K562 (cell line): ENCODE measurements at places on chromosomes 1 and 21.

GRCh38 chr1:172726740-172727139 is 67.8 kb downstream of the FASLG start:
- no peak overlapping the region for H3K4me3 ChIP-seq
- H3K27ac ChIP-seq, result no peak overlapping the region
- H3K36me3 ChIP-seq, result no peaks in the 10 kb centered on the region
- no peak for DNase-seq
- no peaks in the 10 kb centered on the region for H3K27me3 ChIP-seq

GRCh38 chr1:183461350-183461749 is 10.9 kb upstream of the SMG7 start:
- H3K36me3 ChIP-seq, result no peaks in the 10 kb centered on the region
- H3K27me3 ChIP-seq, result no peaks in the 10 kb centered on the region
- no peak overlapping the region for H3K27ac ChIP-seq
- no peaks in the 10 kb centered on the region for H3K4me1 ChIP-seq

DNA sequence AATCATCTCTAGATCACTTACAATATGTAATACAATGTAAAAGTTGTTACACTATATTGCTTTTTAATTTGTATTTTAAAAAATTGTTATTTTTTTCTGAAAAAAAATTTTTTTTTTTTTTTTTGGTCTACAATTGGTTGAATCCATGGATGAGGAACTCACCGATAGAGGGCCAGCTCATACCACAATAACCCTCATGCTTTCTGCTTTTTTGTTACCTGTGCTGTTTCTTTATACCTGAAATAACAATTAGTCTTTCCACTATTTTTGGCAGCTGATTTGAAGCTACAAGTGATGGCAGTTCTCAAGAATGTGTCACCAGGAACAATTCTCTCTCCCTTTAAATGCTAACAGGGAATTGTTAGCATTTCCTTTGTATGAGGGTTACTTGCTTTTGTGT is 12.0 kb downstream of the SMG7 start:
- no peak overlapping the region for H3K4me3 ChIP-seq
- H3K36me3 ChIP-seq, result peaks cover 10% of the 10 kb centered on the region; the same call in 2 of the 3 replicates
- H3K27ac ChIP-seq, result no peak overlapping the region

- no peak overlapping the region for H3K4me3 ChIP-seq
- H3K27ac ChIP-seq, result peak overlapping the region; percentile 7; the same call in 1 of the 3 replicates
- peaks cover 10% of the 10 kb centered on the region; the same call in 1 of the 3 replicates for H3K36me3 ChIP-seq
- no peaks in the 10 kb centered on the region for H3K27me3 ChIP-seq
- peaks cover 31% of the 10 kb centered on the region for H3K4me1 ChIP-seq
Observed at GRCh38 chr1:213054733-213055591, 3.9 kb downstream of the RPS6KC1 start.

- H3K27ac ChIP-seq, result no peak overlapping the region
- no peaks in the 10 kb centered on the region for H3K36me3 ChIP-seq
- DNase-seq, result peak; percentile 34
- no peaks in the 10 kb centered on the region for H3K4me1 ChIP-seq
- no peak overlapping the region for H3K4me3 ChIP-seq
Observed at GRCh38 chr1:111814642-111815041, 58.9 kb downstream of the DDX20 start.

GRCh38 chr1:112237983-112238545 is 157.9 kb upstream of the CTTNBP2NL start:
- no peak overlapping the region for H3K4me3 ChIP-seq
- H3K27ac ChIP-seq, result no peak overlapping the region
- H3K36me3 ChIP-seq, result no peaks in the 10 kb centered on the region
- no peaks in the 10 kb centered on the region for H3K4me1 ChIP-seq
- DNase-seq, result no peak
- no peaks in the 10 kb centered on the region for H3K27me3 ChIP-seq

GRCh38 chr1:42424201-42424600 is 31.6 kb downstream of the ZMYND12 start:
- H3K4me1 ChIP-seq, result no peaks in the 10 kb centered on the region
- no peaks in the 10 kb centered on the region for H3K36me3 ChIP-seq
- no peak overlapping the region for H3K4me3 ChIP-seq
- H3K27me3 ChIP-seq, result peaks cover 37% of the 10 kb centered on the region
- H3K27ac ChIP-seq, result no peak overlapping the region

DNA sequence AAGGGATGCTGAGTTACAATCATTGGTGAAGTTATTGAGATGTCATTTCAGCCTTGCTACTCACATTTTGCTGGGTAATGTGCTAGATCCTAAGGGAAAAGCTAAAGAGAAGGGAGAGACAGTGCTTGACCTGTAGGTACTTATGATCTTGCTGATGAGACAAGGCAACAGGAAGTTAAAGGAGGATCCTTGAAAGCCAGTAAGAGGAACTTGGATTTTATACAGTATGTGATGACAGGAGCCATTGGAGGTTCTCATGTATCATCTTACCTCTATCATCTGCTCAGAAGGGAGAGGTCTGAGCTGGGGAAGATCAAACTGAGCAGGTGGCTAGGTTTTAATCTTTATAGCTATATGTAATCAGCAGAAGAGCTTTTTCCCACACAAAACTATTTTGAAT is 6.3 kb downstream of the APOBEC4 start:
- H3K4me3 ChIP-seq, result no peak overlapping the region
- no peak for DNase-seq
- H3K4me1 ChIP-seq, result no peaks in the 10 kb centered on the region

GRCh38 chr21:44818640-44819011 is 764 bp upstream of the SUMO3 start:
- DNase-seq, result no peak
- peak overlapping the region; percentile 99 for H3K27ac ChIP-seq
- no peaks in the 10 kb centered on the region for H3K27me3 ChIP-seq
- peak overlapping the region; percentile 71 for H3K4me3 ChIP-seq
- H3K36me3 ChIP-seq, result peaks cover 8% of the 10 kb centered on the region; the same call in 2 of the 3 replicates

- peaks cover 38% of the 10 kb centered on the region for H3K4me1 ChIP-seq
- H3K36me3 ChIP-seq, result peaks cover 61% of the 10 kb centered on the region
- no peak overlapping the region for H3K4me3 ChIP-seq
- H3K27ac ChIP-seq, result no peak overlapping the region
- DNase-seq, result no peak
Observed at GRCh38 chr1:12201352-12202189, 28.3 kb upstream of the VPS13D start.

DNA sequence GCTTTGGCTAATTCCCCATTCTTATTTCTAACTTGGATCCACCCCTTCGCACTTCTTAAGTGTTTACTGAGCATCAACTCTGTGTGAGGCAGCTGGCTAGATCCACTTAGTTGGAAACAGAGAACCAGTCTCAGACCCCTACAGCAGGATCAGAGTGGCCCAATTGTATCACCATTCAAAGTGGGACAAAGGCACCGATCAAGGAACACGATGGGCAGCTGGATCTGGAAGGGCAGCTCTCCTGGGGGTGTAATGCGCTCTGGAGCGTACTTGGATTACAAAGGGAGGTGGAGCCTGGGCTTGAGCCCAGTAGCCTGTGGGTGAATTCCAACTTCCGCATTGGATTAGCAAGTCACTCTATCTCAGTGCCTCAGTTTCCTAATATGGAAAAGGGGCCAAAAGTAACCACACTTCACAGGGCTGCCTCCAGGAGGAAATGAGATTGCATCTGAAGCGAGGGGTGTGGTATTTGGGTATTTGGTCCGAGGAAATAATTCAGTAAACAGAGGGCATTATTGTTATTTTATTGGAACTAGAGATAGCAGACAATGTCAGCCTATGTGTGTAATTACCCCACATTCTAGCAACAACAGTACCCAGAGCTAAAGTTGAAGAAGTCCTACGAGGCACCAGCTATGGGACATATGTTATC is 11.9 kb downstream of the ECE1 start:
- no peaks in the 10 kb centered on the region for H3K36me3 ChIP-seq
- no peak overlapping the region for H3K27ac ChIP-seq
- peaks cover 9% of the 10 kb centered on the region; the same call in 2 of the 3 replicates for H3K4me1 ChIP-seq
- no peaks in the 10 kb centered on the region for H3K27me3 ChIP-seq
- H3K4me3 ChIP-seq, result no peak overlapping the region

DNA sequence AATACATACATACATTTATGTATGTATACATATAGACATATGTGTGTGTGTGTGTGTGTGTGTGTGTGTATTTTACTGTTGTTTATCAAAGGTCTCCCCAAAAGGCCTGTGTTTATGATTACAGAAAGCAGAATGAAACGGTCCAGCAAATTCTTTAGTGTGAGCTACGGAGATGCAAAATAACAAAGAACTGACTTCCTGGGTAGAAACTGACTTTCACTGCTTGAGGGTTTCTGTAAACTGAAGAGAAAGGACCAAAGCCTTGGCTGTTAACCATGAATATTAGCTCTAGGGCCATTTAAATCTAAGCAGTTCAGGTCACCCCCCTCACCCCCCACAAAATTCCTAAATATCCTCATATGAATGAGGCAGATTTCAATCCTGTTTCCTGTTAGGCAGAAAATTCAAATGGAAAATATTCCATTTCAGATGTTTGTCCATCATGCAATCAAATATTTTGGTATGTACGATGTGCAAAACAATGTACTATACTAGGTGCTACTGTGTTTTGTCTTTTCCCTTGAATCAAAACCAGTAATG is 213.2 kb downstream of the TGFB2 start:
- H3K27ac ChIP-seq, result no peak overlapping the region
- DNase-seq, result no peak
- no peaks in the 10 kb centered on the region for H3K27me3 ChIP-seq
- H3K36me3 ChIP-seq, result no peaks in the 10 kb centered on the region

GRCh38 chr1:183463566-183463965 is 8.7 kb upstream of the SMG7 start:
- no peaks in the 10 kb centered on the region for H3K4me1 ChIP-seq
- no peak for DNase-seq
- no peaks in the 10 kb centered on the region for H3K36me3 ChIP-seq

DNA sequence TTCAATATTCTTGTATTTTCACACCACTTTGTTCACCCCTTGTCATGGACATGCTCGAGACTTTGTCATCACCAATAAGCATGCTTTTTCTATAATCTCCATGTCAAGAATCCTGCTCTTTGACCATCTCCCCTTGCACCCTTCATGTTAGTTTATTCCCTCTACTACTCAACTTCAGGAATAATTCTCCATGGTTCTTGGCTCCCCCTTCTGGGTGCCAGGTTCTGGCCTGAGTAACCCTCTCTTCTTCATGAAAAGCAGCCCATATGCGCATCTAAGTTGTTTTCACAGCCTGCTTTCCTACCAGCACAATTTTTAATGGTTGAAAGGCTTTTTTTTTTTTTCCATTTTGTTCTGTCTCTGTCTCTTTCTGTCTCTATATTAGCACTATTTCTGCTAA is 160.7 kb downstream of the LEPR start:
- peak; percentile 30 for DNase-seq
- no peak overlapping the region for H3K27ac ChIP-seq
- no peak overlapping the region for H3K4me3 ChIP-seq

DNA sequence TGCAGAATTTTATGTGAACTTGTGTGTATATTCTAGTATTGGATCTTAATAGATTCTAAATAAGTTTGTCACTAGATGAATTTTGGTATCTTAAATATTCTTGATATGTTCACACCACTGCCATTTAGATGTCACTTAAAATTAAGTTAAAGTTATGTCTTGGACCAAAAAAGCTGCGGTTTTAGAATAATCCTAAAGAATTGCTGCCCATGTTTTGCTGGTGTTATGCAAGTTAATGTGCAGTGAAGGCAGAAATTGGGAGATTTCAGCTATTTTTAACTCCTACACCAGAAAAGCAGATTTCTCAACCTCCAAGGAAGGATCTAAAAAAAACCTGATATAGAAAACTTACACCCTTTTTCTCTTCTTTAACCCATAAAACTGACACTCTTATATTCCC is 757 bp downstream of the ACADM start:
- DNase-seq, result no peak
- H3K27ac ChIP-seq, result peak overlapping the region; percentile 95
- H3K27me3 ChIP-seq, result no peaks in the 10 kb centered on the region
- no peaks in the 10 kb centered on the region; the same call in 1 of the 2 replicates for H3K4me1 ChIP-seq
- peaks cover 15% of the 10 kb centered on the region; the same call in 2 of the 3 replicates for H3K36me3 ChIP-seq

- peak overlapping the region; percentile 45 for H3K4me3 ChIP-seq
- H3K36me3 ChIP-seq, result peaks cover 28% of the 10 kb centered on the region
- peaks cover 63% of the 10 kb centered on the region for H3K4me1 ChIP-seq
- H3K27ac ChIP-seq, result peak overlapping the region; percentile 81
- no peaks in the 10 kb centered on the region for H3K27me3 ChIP-seq
- peak; percentile 68 for DNase-seq
Observed at GRCh38 chr21:43864313-43864961, 586 bp upstream of the AGPAT3 start.

DNA sequence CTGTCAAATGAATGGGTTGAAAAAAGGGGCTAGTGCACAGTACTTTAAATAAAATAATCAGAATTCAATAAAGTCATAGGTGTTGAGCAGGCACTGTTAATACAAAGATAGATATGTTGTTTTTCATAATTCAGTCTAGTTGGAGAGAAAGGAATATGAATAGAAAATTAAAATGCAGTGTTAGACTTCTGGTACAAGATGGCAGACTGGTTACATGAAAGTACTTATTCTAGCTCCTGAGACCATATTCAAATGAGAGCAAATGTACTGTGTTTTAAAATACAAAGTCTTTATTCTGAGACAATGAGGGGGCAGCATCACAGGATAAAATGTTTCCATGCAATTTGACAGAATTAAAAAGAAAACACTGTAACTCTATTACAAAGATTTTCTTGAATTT is 542.1 kb downstream of the COL11A1 start:
- H3K27ac ChIP-seq, result no peak overlapping the region
- DNase-seq, result no peak
- no peaks in the 10 kb centered on the region for H3K36me3 ChIP-seq
- H3K27me3 ChIP-seq, result no peaks in the 10 kb centered on the region

- H3K4me3 ChIP-seq, result no peak overlapping the region
- H3K4me1 ChIP-seq, result peaks cover 16% of the 10 kb centered on the region
- H3K27ac ChIP-seq, result peak overlapping the region; percentile 79
- DNase-seq, result no peak
Observed at GRCh38 chr1:67192902-67193301, 26.6 kb downstream of the IL23R start.

DNA sequence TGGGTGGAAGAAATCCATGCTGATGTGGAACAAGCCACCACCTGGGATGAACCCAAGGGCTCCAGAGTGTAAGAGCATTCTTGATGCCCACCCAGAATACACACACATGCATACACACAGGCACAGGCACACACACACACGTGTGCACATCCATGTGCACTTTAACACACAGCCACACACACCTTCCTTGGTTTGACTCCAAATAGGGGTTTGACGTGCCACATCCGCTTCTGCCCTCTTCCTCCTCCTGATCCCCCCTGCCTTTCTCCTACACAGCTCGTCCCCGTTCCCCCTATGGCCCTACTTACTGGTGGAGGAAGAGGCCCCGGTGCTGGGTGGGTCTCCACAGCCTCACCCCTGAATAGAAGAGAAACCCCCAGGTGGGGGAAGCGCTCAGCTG is 16.0 kb downstream of the SPATA21 start:
- H3K27ac ChIP-seq, result no peak overlapping the region
- DNase-seq, result peak; percentile 10
- no peaks in the 10 kb centered on the region for H3K36me3 ChIP-seq
- H3K27me3 ChIP-seq, result peaks cover 8% of the 10 kb centered on the region; the same call in 2 of the 3 replicates
- H3K4me1 ChIP-seq, result no peaks in the 10 kb centered on the region; the same call in 2 of the 3 replicates
